ENCODE measurements at places on chromosomes 3 and 15.

GRCh38 chr3:136194409-136195257 is 1.5 kb downstream of the MSL2 start:
- DNase-seq = peak; percentile 58

- DNase-seq = no peak
These were observed 691.1 kb upstream of the NAALADL2 start for GRCh38 chr3:174168026-174168425.

DNA sequence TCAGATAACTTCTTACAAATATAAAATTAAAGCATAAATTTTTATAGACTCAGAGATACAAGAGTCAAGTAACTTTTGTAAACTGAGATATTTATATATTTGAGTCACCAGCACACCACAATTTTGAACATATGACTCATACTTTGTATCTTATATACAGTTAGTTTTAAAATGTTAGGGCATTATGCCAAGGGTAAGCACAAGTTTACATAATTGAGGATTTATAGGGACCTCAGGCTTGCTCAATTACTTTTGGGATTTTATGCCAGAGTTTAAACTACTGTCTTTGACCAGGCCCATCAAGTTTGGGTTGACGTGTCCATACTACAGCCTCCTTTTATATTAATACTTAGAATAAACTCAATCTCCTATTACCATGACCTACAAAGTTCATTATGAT is 7.4 kb upstream of the FGF7 start:
- no peak for DNase-seq

DNA sequence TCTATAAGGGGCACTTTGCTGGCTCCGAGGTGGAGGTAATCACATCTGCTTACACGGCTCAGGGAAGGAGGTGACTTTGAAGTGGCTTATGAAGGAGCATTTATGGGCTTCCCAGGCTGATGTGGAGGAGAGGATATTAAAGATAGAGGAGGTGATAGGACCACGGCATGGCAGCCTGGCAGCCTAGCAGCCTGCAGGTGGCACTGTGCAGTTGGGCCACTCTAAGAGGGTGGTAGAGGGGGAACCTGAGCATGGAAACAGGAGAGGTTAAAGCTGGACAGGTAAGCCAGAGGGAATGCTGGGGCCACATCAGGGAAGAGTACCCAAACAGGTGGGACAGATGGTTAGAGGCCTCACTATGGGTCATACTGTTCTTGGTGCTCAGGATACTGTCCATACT is 375.0 kb downstream of the WDR72 start:
- no peak for DNase-seq

- DNase-seq = no peak
These were observed 22.7 kb downstream of the ACAA1 start for GRCh38 chr3:38114052-38114874.

GRCh38 chr3:13023235-13023970 is 49.8 kb downstream of the IQSEC1 start:
- no peak for DNase-seq

GRCh38 chr15:59622289-59622688 is 10.7 kb downstream of the GCNT3 start:
- DNase-seq = peak; percentile 57

DNA sequence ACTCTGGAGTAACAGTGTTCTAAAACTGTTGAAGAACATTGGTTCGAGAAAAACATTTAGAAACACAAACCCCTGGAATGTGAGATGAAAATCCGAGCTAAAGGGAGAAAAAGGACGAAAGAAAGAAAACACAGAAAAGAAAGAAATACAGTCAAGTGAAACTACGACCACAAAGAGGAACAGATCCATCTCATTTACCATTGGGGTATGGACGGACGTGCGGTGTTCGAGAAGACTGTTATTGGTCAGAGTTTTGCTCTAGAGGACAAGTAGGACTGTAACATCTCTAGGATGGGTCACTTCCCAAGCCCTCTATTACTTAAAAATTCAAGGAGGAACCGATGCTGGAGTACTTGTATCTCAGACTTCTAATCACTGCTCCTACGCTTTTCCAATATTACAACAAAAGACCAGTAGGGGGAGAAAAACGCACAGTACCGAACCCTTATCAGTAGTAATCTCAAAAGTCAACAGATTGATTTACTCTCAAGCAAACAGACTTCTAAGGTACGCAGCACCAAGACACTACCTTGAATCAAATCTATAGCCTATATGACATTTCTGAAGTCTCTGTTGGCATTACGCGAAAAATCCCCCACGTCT is 1.1 kb upstream of the PIK3CA start:
- peak; percentile 69 for DNase-seq

DNA sequence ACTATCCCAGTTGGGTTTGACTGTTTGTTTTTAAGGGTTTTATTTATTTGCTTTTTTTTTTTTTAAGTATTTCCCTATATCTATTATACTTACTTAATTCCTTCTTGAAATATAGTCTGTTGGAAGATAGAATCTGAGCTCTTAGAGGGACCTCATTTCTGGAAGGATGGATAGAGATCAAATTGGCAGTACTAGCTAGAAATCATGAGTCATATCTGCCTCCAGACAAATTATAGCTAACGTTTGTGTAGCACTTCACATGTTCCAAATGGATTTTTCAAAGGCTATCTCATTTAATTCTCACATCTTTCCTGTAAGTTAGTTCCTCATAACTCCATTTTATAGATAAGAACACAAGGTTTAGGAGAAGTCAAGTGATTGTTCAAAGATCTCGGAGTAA is 384.7 kb downstream of the ZIC1 start:
- no peak for DNase-seq

Measured in T-helper 1 cell (primary cell).